ENCODE measurements at places on chromosomes 4 and X.
A peak's percentile ranks its signal among the peaks of the same experiment; 100 is the strongest.

- DNase-seq = no peak
These were observed 242.9 kb upstream of the ANKRD50 start for GRCh38 chr4:124955476-124955875.

- DNase-seq = no peak
These were observed 2320.1 kb downstream of the ARAP2 start for GRCh38 chr4:33924239-33924638.

DNA sequence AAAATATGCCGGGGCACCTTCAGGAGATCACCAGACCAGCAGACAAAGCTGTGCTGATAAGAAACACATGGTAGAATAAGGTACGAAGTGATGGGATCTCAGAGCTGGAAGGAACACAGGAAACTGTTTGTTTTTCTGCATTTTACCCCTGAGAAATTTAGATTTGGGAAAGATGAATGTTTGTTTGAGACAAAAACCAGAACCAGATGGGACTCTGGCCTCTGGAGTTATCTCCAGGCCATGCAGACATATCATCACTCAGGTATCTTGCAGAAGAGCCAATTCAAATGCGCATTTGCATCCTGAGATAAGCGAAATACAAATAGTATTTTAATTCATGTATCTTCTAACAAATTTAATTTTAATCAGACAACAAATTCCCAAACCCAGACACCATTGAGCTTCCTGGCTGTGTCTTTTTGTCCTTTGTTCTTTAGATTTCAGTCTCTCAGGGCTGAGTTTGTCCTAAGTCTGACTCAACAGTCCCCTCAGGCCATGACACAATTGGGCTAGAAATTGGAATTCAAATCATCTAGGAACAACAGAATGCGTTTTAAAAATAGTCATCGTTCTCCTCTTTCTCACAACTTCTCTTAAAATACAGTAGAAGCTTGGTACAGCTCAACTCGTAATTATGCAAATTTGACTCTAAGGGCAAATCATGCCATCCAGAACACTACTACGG is 159.0 kb downstream of the PACRGL start:
- no peak for DNase-seq

DNA sequence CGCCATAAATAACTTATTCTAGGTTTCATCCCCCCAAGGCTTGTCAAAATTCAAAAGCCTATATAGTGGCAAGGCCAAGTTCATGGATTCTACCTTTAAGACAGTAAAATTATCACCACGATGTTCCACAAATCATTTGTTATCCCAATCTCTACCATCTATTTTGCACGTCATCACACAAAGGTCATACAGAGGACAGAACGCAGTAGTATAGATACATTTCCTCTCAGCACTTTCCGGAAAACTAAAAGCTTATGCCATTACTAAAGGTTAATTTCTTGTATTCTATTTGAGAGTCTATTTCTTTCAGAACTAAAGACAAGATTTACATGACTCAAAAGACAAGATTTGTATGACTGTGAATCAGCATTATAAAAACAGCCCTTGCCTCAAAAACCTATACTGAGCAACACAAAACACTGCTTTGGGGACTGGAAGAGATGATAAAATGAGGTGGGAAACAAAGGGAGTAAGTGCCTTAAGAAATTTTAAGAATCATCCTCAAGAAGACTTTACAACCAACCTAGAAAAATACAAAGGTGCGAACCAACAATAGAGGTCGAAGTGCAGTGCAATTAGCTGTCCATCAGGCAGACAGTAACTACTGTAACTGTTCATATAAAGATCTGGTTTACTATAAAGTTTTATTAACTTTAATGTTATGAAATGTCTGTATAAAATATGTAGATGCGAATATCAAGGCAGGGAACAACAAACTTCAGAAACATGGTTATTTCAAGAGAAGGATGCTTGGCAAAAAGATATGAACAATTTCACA is 7.6 kb downstream of the UBE2D3 start:
- DNase-seq = no peak

DNA sequence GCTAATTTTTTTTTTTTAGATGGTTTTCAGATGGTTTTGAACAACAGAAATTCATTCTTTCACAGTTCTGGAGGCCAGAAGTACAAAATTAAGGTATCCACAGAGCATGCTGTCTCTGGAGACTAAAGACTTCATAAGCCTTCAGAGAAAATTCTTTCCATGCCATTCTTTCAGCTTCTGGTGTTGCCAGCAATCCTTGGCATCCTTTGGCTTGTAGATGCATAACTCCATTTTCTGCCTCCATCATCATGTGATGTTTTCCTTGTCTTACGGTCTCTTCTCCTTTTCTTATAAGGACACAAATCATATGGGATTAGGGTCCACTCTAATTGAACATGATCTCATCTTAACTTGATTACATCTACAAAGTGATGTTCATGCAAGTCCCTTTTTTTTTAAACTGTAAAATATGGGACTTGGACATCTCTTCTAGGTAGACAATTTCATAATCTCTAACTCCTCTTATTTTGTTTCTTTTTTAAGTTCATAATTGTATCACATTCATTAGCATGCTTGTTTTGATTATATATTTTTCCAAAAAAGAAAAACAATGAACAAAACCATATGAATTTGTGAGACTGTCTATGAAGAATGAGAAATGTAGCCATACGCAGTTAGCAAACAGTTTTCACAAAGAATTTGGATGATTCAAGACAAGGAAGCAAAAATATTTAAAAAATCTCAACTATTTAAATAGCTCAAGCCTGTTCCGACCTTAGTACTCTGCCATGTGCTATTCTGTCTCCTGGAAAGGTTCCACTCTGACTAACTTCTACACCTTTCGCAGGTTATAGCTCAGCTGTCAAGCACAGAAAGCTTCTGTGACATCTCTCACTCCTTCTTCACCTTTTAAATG is 53.1 kb upstream of the GIMD1 start:
- no peak for DNase-seq

DNA sequence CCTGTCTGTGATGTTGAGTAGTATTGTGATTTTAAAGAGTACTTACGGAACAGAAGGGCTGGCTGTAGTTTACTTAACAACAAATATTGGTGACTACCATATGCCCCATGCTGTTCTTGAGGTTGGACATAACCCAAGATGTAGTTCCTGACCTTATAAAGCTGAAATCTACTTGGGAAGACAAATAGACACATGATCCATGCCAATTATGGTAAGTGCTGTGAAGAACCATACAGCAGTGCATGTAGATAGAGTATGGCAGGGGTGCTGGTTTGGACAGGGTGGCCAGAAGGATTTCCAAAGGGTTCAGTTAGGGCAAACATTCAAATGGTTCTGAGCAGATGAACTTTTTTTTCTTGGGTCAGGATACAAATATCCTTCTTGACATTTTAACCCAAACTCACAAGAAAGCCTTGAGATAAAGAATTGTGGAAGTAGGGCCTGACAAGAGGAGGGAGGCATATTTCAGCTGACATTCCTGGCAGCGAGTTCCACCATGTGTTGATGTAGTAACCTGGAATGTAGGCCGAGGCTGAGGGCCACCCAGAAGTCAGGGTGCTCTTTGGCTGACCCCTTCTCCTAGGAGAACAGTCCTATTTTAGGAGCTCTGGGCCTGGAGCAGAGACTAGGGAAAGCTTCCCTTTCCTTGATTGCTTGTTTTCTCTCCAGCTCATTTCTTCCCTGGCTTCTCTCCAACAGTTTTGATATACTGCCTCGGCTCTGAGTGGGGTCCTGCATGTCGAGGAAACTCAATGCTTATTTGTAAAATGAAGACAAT is 74.2 kb downstream of the FREM3 start:
- DNase-seq = no peak

DNA sequence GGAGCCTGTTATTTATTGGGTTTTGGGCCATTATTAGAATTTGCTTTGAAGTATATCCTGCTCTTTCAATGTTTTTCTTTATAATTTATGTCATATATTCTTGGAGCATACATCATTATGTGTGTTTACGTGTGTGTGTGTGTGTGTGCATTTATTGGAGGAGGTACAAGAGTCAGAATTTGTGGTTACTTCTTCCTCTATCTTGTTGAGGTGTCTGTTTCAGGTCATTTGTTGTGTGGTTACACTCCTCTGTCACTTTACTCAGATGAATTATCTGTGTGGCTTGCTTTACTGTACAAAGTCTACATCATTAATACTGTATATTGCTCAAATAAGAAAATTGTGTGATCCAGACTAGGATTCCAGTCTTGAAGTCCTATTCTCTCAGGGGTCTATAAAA is 1957.4 kb upstream of the TENM3 start:
- no peak for DNase-seq

DNA sequence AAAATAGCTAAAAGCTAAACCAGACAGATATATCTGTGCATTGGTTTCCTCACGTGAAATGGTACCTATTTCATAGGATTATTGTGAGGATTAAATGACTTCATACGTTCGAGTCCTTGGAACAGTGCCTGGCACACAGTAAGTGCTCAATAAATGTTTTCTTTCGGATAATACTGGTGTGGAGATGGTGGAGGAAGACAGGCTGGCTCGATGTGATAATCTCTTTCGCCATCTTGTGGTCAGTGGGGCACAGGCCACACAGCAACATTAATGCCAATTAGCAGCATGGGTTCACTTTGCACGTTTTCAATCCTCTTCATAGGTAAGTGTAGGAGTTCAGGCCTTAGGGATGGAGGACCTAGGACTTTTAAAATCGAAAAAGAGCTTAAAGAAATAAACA is 9.3 kb downstream of the PAGE4 start:
- peak; percentile 13 for DNase-seq

DNA sequence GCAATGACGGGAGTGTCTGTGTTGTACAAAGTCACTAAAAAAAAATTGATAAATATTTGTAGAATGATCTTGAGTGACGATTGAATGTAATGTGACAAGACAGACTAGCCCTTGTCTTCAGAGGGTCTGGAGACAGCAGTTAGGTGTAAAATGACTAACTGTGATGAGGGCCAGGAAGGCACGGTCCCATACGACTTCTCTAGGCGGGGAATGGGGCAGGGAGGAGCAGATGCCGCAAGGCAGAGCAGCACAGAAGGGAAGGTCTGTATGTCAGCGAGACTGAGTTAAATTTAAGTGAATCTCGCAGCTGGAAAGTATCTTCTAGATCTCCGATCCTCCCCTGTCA is 405 bp downstream of the CENPE start:
- no peak for DNase-seq

DNA sequence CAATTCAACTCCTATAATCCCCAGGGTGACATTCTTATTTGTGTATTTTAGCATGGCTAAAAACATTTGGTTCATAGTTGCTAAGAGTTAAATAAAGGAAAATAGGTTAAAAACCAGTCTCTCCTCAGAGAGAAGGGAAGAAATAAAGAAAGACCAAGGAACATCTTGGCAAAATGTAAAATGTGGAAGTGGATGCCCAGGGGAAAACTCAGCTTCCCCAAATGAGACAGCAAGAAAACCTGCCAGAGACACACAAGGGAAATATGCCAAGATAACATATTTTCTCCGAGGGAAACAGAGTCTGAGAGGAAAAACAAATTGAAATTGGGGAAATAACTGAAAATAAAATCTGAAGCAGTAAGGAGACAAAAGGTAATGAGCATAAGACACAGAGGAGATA is 1569.3 kb downstream of the PCDH18 start:
- DNase-seq = no peak

DNA sequence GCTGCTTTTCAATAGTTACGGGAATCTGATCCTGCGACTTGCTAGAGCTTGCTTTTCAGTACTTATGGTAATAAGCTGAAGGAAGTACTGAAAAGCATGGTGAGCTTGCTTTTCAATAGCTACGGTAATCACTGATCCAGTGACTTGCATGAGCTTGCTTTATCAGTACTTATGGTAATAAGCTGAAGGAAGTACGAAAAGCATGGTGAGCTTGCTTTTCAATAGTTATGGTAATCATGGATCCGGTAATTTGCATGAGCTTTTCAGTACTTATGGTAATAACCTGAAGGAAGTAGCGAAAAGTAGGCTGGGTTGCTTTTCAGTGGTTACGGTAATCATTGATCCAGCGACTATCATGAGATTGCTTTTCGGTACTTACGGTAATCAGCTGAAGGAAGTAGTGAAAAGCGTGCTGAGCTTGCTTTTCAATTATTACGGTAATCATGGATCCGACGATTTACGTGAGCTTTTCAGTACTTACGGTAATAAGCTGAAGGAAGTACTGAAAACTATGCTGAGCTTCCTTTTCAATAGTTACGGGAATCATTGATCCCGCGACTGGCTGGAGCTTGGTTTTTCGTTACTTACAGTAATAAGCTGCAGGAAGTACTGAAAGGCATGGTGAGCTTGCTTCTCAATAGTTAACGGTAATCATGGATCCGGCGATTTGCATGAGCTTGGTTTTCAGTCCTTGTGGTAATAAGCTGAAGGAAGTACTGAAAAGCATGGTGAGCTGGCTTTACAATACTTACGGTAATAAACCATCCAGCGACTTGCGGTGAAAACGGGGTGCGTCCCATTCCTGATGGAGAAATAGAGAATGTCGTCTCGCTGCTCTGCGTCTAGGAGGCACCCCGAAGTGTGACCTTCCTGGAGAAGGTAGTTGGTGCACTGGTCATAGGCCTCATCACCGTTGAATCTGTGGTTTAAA is 6.5 kb downstream of the CRLF2 start:
- DNase-seq = no peak

- no peak for DNase-seq
These were observed 102.8 kb downstream of the ITIH6 start for GRCh38 chrX:54695231-54695630.

- no peak for DNase-seq
These were observed 5.3 kb upstream of the PAPSS1 start for GRCh38 chr4:107725281-107725859.

DNA sequence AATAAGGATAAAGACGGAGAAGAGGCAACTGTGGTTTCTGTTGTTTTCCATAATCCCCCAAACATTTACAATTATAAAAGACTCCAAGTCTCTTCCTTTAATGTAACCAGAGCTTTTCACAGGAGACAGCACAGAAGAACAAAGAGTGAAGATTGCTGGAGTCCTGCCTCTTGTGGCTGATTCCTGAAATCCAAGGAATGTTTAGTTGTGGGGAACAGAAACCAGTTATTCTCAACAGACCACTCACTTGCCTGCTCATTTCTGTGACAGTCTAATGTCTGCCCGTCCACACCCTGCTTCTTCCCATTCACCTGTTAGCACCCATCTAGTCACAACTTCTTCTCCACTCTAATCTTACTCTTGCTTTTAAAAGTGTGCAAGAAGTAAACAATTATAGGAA is 12.1 kb downstream of the TEX13B start:
- DNase-seq = no peak

- DNase-seq = peak; percentile 37
These were observed 2.6 kb downstream of the CTBP1 start for GRCh38 chr4:1246111-1246881.

DNA sequence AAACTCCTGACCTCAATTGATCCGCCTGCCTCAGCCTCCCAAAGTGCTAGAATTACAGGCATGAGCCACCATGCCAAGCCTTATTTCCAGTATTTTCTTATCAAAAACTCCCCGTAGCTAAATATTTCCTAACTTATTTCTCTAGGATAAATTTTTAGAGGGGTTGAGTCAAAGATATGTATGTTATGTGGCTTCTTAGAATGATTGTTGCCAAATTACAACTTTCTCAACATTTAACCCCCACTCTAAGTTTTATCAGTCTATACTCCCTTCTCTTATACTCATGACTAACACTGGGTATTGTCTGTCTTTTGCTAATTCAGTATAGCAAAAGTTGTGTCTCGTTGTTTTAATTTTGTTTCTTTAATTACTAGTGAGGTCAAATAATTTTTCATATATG is 187.7 kb upstream of the LNX1 start:
- DNase-seq = no peak

- no peak for DNase-seq
These were observed 46.1 kb upstream of the CTSO start for GRCh38 chr4:155999725-156000124.

- no peak for DNase-seq
These were observed 135.8 kb upstream of the ATP6AP2 start for GRCh38 chrX:40444798-40445496.

GRCh38 chr4:112521123-112522023 is 5.4 kb upstream of the NEUROG2 start:
- DNase-seq = no peak

GRCh38 chr4:242121-242848 is 63.0 kb downstream of the ZNF732 start:
- DNase-seq = no peak

Data from 8988T (cell line).